Activated CD8-positive, alpha-beta T cell treated with anti-CD3 and anti-CD28 coated beads for 36 hours (primary cell): ENCODE measurements at places on chromosomes 4 and X. TPM values are rescaled to one million over a fixed set of nuclear protein-coding genes. Genes with fewer than 3 reads are reported as not detected.

CENPE gene
- total RNA-seq, result 39.0 TPM

GABRB1 gene
- not detected for total RNA-seq

GDPD2 gene
- not detected for total RNA-seq

TBX22 gene
- total RNA-seq, result not detected

NKX6-1 gene
- total RNA-seq, result not detected

RPL39 gene
- total RNA-seq, result 2,808 TPM

MAGEE1 gene
- total RNA-seq, result 4.9 TPM

HTR2C gene
- not detected for total RNA-seq

RPL34 gene
- total RNA-seq, result 1,919 TPM

GRCh38 chr4:85595796-85596559 lies 121.0 kb downstream of the ARHGAP24 start:
- DNase-seq, result no peak

DNA sequence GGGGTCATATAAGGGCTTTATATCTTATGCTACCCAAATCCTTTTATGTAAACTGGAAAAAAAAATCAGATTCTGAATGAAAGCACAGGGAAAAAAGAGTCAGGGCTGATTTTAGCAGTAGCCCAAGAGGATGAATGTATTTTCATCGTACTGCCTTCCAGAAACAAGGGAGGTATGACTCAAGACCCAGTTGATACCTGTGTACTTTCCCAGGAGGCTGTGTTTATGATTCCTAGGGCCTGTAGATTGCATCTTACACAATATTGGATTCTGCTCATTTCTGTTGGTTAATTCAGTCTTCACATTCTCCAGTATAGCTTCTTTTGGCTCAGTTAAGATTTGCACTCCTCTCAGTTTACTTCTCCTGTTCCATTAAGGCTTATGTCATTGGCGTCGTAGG lies 127.9 kb upstream of the LIMCH1 start:
- DNase-seq, result no peak

DNA sequence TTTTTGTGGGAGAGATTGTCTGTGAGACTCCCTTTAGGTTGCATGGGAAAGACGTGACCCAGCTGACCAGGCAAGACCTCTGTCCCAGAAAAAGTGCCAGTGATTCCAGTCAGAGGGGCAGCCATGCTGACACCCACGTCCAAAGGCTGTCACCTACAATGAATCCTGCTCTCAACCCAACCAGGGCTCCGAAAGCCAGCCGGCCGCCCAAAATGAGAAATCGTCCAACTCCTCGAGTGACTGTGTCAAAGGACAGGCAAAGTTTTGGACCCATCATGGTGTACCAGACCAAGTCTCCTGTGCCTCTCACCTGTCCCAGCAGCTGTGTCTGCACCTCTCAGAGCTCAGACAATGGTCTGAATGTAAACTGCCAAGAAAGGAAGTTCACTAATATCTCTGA lies 5.5 kb downstream of the SLITRK2 start:
- DNase-seq, result no peak

DNA sequence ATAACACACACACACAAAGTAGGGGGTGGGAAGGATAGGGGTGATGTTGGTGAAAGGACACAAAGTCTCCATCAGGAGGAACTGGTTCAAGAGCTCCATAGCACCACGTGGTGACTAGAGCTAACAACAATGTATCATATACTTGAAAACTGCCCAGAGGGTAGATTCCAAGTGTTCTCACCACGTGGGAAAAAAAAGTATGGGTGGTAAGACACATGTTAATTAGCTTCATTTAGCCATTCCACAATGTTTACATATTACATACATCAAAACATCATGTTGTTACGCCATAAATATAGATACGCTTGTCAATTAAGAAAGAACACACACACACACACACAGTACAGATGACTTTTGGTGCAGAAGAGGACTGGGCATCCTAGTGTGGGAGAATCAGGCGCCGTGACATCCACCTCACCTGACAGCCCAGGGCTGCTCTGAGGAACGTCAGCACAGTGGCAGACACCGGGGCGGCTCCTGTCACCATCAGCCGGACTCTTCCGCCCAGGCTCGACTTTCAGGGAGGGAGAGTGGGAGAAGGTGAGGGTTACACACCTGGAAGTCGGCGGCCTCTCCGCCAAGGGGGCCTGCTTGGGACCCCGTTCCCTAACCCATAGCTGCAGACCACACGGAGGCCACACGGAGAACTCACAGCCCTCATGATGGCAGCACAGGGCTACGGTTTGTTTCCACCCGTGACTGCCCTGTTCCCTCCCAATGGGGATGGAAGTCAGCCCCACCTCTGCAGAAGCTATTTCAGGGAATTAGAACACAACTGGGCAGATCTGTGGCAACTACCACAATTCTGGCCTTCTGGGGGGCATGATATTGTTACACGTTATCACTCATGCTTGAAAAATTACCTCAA lies 31.8 kb upstream of the CENPU start:
- DNase-seq, result no peak

DNA sequence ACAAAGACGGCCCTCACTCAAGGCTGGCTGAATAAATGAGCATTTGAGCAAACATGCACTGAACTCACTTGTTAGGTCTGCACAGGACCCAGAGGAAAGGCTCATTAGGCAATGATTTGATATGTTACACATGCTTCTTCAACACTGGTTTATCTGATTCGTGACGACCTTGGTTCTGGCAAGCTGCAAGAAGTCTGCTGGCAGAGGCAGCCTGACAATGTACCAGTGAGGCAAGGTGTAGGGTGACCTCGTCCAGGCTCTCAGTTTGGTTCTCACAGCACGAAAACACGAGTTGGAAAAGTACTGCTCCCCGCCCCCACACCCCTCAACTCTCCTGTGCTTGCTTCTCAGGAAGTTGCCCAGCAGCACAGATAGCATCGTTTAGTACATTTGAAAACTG lies 63.1 kb upstream of the CITED1 start:
- DNase-seq, result no peak

- peak; percentile 76 for DNase-seq
Measured at GRCh38 chr4:6917461-6918271, 8.0 kb downstream of the TBC1D14 start.

- no peak for DNase-seq
Measured at GRCh38 chrX:96764864-96765263, 80.2 kb downstream of the DIAPH2 start.

DNA sequence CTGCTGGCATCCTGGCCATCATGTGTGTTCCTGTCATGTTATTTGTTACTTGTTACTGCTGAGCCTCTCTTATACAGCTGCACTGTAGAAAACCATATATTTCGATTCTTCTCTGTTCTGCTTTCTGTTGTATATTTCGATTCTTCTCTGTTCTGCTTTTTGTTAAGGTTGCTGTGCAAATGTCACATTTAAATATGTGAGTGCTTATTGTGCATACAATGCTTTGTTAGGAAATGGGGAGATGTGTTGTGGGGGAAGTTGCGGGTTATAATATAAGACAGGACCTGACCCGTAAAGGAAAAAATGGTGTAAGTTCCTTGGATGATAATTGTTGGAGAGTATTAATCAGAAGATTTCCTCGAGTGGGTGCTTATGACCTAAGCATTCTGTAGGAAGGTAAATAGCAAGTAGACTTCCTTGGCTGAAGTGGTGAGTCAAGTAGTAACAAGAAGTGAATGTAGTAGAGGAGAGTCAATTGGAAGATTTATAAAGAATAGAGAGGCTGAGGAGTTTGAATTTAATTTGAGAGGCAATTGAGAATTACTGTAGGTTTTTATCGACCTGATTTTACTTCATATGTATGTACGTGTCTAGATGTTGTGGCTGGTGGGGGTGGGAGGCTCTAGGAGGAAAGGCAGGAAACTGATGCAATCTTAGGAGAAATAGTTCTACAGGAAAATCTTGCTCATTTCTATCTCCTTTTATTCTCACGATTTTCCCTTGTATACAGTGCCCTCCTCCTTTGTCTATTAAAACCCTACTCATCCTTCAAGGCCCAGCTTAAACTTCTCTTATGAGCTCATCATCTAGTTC lies 8.5 kb downstream of the OGT start:
- peak; percentile 44 for DNase-seq

- no peak for DNase-seq
Measured at GRCh38 chrX:110108381-110108821, 105.5 kb downstream of the TMEM164 start.

DNA sequence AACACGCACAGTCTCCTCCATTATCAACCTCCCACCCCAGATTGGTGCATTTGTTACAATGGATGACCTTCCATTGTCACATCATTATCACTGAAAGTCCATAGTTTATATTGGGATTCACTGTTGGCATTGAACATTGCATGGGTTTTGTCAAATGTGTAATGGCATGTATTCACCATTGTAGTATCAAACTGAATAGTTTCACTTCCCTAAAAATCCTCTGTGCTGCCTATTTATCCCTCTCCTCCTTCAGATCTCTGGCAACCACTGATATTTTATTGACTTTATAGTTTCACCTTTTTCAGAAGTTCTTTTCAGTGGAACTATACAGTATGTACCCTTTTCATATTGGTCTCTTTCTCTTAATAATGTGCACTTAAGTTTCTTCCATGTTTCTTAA lies 1565.4 kb downstream of the PCDH18 start:
- no peak for DNase-seq

DNA sequence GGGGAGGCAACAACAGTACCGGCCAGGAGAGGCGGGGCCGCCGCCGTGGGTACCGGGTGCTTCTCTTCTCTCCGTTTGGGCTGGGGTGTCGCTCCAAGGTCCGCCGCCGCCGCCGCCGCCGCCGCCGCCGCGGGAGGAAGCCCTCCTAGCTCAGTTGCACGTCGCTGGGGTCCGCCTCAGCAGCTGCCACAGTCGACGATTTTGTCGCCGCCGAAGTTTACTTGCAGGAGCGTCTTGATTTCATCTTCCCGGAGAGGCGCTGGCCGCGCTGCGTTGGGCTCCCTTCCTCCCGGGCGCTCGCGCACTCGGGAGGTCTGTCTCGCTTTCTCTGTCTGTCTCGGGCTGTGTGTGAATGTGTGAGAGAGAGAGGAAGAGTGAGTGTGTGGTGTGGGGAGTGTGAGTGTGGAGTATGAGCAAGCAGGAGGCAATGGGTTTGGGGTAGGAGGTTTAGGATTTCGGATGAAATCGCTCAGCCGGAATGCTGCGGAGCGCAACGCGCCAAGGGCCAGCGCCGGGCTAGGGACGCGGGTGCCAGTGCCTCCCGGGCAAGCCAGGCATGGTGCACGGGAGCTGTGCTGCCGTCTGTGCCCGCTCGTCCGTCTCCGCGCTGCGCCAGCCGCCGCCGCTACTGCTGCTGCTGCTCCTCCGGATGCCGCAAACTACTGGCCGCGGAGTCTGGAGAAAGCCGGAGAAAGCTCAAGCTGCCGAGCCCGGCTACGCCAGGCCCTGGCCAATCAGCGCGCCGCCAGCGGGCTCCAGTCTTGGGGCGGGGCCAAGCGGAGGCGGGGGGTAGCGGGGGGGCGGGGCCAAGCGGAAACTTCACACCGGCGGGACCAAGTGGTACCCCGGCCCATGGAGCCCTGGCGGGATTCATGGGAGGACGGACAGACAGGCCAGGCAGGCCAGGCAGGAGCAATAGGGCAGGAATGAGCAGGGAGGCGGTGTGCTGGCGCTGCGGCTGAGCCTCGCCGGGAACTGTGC lies at the start of gene PCDH19:
TSS of gene PCDH19 (minus strand) at position 664 of the 981 bp plus-strand sequence. CDS start 1,676 bp downstream, outside the sequence.
- peak; percentile 23 for DNase-seq

- no peak for DNase-seq
Measured at GRCh38 chrX:356385-357034, 30.2 kb downstream of the PPP2R3B start.

GRCh38 chrX:101217689-101218088 lies 1.9 kb upstream of the DRP2 start:
- DNase-seq, result no peak

DNA sequence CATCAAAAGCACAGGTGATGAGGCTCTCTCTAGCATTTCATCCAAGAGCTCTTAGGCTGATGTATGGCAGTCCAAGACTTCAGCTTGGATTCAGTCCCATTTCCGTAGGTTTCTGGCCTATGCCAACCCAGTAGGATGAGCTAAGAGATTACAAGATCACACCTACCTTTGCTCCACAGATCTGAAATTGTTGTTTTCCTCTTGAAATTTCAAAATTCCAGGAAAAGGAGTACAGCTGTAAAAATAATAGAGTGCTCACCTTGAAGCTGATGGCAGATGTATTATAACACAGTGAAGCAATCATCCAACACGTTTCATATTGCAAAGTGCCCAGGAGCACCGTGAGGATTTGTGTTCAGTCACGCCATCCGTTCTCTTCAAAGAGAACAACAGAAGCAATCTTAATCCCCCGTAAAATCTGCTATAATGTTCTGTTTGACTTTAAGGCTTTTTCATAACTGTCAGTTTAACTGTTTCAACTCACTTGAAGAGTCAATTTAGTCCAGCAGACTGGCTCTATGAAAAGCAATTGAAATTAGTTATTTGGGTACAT lies 137.5 kb downstream of the CPE start:
- DNase-seq, result no peak

DNA sequence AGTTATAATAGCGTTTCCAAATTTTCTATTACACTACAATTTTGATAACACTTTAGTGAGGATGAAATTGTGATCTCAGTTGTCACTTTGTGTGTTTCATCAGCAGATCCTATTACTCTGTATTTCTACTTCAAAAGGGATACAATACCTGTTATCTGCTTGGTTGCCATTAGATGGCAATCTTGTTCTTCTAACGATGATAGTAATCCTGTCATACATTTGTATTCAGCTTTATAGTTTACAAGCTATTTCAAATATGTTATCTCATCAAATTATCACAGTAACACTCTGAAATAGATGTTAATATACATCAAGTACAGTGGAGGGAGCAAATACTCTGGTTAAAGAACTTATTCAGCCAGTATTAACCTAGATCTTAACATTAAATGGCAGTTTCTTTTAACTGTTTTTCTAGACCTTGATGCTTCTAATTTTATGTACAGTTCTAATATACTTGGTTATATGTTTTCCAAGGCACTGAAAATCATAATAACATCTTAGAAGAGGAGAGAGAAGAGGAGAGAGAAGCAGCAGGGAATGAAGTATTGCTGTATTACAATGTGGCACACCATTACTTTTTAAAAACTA lies 292.0 kb downstream of the CCSER1 start:
- DNase-seq, result no peak

DNA sequence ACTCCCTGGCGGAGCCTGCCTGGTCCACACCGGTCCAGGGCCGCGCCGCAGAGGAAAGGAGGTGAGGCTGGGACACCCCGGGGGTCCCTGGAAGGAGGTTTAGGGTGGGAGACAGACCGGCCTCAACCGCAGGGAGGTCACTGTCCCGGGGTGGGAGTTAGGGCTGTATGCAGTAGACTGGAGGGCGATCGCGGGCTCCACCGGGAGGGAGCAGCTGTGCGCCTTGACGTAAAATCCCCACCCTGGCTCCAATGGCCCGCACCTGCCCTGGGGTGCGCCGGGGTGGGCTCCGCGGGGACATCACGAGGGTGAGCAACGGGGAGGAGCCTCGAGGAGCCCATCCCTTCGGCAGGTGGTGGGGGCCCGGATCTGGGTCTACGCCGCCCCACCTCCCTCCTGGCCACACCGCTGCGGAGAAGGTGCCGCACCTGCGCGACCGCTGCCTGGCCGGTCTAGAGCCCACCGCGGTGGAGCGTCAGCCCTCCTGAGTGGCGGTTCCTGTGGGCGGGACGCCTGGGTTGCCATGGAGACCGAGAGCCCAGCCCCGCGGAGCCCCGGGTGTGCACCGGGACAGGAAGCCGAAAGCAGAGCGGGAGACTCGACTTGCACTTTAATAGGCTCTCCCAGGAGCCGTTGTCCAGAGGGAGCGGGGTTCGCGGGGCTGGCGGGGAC lies 105.1 kb downstream of the ADRA2C start:
- peak; percentile 57 for DNase-seq

GRCh38 chr4:40990236-40990898 lies 224.0 kb downstream of the APBB2 start:
- no peak for DNase-seq

GRCh38 chr4:145045180-145045579 lies 52.8 kb downstream of the ANAPC10 start:
- no peak for DNase-seq

- DNase-seq, result no peak
Measured at GRCh38 chr4:64784125-64784524, 374.9 kb upstream of the TECRL start.
